ENCODE measurements at places on chromosomes 13 and 19.

- no peak for DNase-seq
Measured at GRCh38 chr19:10120538-10121189, 965 bp upstream of the EIF3G start.

- DNase-seq = no peak
Measured at GRCh38 chr19:11179716-11180297, 17.5 kb downstream of the KANK2 start.

DNA sequence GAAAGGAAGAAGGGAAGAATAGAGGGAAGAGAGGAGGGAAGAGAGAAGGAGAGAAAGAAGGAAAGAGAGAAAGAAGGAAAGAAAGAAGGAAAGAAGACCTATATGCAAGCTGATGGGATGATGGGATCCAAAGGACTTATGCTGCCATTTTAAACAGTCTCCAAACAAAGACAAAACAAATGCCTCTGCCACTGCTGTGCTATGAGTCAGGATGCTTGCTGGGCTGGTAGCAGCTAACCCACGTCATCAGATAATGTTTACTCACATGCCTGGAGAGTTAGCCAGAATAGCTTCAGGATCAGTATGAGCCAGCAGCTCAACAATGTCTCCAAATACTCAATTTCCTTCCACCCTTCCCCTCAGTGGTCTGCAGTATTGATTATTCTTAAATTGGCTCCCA is 12.0 kb upstream of the ZNF274 start:
- no peak for DNase-seq

- DNase-seq = peak; percentile 71
Measured at GRCh38 chr13:106619688-106620555, 52.0 kb upstream of the ARGLU1 start.

- peak; percentile 86 for DNase-seq
Measured at GRCh38 chr19:43474986-43475705, 9.7 kb upstream of the LYPD3 start.

GRCh38 chr19:45437328-45437727 is 13.6 kb upstream of the ERCC1 start:
- DNase-seq = no peak

DNA sequence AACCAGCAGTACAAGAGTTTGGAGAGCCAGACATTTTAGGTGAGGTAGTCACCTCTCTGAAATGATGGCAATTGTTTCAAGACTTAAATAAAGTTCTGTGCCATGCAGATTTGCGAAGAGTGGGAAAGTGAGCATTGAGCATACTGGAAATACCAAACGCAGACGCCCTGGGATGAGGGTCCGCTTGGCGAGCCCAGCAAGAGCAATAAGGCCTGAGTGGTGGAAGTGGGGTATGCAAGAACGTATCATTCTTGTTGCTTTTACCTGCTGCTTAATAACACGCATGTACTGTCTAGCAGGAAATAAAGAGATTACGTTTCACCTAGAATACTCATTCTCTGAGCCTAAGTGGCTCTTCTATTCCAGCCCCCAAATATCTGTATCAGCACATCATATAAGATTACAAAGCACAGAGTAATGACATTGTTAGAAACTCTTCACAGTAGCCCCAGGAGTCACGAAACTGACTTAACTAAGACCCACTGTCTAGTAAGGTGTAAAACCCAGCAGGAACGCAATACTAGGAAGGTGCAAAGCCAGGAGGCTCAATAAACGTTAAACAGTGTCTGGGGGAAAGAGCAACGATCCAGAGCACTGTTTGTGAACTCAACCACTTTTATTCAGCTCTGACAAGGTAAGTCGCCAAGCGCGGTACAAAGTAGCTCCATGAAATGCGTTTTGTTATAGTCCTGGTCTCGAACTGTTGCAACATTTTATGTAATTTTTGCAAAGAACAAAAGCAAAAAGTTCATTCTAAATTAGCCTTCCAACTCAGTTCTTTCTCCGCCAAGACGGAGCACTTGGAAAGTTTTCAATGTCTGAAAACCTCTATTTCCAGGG is 1.2 kb downstream of the RCBTB2 start:
- no peak for DNase-seq

- DNase-seq = no peak
Measured at GRCh38 chr19:33714149-33714548, 82.5 kb upstream of the KCTD15 start.

- peak; percentile 59 for DNase-seq
Measured at GRCh38 chr13:26062853-26063444, 11.1 kb upstream of the SHISA2 start.

DNA sequence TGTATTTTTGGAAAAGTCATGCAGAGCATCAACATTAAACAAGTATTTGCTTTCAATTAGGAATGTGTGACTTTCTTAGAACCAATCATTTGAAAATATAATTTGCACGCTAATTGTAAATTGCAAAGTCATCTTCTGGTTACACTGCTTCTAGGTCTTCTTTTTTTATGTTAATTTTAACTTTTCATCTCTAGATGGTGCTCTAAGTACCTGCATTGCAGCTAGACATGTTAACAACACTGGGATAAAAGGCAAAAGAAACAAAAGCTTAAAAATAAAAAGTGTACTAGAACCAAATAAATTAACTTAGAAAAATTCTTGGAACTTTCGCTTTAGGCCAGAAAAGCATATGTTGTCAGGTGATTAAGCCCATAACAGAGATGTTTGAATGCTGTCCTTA is 2758.2 kb downstream of the PCDH9 start:
- DNase-seq = peak; percentile 34

- DNase-seq = no peak
Measured at GRCh38 chr13:20193162-20193906, 596 bp upstream of the GJB2 start.

DNA sequence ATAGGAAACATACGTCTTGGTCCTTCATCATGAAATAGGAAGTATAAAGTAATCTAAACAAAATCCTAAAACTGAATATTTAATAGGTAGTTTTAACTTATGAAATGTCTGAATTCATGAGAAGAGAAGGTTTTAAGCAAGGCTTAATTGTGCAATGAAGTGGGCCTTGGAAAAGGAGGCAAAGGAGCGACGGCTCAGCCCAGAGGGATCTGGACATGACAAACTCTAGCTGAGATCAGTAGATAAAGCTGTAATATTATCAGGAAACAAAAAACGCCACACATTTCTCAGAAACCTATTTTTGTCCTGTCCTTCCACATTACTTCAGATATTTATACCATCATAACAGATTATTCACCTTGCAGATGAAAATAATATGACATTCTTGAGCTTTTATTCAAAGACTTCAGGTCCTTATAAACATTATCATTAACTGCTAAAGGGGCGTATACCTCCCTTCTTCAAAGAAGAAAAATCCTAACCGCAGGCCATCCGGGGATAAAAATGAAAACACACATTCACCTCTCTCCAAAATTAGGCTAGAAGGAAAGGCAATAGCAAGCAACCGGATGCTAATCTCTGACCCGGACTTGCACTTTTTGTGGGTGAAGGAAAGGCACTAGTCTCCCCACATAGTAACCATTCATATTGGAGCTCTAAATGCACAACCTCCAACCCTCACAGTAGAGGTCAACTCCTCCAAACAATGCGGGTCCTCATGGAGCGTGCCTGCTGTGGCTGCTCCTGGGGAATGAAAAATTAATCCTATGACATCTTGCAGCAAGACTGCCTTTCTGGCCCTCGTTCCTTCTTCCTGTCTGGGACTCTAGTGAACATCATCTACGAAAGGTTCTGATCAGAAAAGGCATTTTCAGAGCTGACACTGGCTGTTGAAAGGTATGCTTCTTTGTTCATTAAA is 108.8 kb downstream of the TBC1D4 start:
- DNase-seq = no peak

GRCh38 chr19:1182727-1183126 is 8.7 kb upstream of the SBNO2 start:
- DNase-seq = no peak

- no peak for DNase-seq
Measured at GRCh38 chr19:34788074-34788473, 15.1 kb upstream of the ZNF599 start.

GRCh38 chr13:30966101-30966500 is 33.6 kb downstream of the TEX26 start:
- DNase-seq = no peak

DNA sequence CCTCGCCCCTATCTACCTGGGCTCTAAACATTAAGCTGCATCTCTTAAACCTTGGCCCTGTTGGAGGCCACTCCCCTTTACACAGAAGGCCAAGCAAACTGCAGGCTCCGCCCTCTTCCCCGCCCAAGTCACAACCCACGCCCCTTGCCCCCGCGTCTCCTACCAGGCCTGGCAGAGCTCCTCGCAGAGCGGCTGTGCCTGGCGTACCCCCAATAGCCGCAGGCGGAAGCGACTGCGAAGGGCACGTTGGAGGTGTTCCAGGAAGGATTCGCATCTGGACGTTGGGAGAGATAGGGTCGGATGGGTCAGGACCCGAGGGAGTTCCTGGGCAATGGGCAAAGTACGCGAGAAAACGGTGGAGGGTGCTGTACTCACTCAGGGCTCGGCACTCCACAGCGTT is 5.9 kb downstream of the RTBDN start:
- peak; percentile 85 for DNase-seq

DNA sequence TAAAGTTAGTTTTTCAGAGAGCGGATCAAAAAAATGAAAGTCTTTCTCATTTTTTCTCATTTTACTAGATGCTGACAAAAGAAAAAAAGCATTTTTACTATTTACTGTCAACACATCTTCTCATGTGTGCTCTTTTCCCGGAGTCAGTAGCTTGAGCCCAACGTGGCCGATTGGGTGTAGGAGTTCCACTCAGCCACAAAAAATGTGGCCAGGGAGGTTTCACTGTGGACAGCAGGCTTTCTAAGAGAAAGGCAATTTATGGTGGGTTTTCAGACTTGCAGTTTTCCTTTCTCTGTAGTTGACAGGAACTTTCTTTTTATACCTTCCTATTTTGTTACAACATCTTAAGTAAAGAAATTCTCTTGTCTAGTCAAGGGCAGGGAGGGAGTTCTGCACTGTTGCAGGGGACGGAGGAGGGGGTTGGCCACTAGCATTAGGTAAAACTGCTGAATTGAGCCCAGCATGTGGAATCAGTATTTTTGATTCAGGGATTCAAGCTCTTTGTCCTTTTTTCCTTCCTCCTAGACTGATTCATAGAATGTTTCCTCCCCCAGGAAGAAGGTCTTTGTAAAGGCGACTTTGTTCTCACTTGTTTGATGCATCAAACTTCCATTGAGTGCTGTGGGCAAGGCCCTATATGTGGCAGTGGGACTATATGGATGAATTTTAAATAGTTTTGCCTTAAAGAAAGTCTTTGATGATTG is 123.1 kb downstream of the B3GLCT start:
- no peak for DNase-seq

GRCh38 chr13:61024046-61024445 is 391.6 kb downstream of the PCDH20 start:
- DNase-seq = no peak

- DNase-seq = peak; percentile 60
Measured at GRCh38 chr19:15379999-15380647, 536 bp upstream of the AKAP8 start.
